ENCODE measurements at places on chromosomes 12 and 14.

- no peak for DNase-seq
Observed at GRCh38 chr14:26389646-26390508, 208.0 kb downstream of the NOVA1 start.

GRCh38 chr14:21672116-21672515, 1.5 kb downstream of the OR4E1 start:
- no peak for DNase-seq

DNA sequence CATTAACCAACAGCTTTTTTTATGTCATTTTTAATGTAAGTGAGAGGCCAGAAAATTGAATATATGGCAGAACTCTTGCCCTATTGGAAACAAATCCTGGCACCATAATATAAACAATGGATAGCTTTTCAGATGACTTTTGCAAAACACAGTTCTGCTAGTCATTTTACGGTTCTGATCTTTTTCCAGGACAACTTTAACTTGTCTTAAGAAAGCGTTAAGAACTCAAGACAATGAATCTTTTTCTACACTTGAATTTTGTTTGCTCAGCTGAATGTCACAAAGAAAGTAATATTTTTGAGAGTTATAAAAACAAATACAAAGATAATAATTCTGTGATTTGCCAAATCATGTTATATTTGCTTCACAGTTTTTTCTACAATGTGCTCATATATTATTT, 13.2 kb downstream of the KERA start:
- no peak for DNase-seq

DNA sequence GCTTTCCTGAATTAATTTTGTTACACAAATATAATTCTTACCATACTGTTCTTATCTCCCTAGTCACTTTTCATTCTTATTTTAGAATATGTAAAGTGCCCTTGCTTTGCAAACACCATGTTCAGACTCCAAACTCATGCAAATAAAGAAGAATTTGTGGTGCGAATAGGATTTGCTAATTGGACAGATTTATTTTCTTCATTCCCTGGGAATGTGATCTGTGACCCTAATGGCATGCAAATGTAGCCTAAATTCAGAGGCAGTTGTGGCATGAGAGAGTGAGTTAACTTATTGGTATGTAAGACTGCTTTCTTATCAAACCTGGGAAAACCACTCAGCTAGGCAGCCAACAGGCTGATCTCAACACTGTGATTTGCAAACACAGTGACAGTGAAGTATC, 10.0 kb downstream of the CAPZA3 start:
- no peak for DNase-seq

DNA sequence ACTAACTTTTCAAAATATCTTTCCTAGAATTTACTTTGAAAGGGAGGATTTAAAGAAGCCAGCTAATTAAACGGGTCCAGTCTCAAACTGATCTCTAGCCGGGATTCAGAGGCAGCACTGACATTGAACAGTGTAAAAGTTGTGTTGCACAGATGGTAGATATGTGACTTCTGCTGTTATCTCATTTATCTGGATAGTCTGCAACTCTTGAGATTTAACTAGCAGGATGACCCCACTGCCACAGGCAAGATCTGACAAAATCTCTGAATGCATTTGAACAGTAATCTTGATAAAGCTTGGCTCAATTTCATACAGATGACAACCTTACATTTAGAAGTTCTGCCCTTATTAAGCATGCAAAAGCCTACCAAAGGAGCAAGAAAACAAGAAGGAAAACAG, 138.0 kb upstream of the CPNE8 start:
- no peak for DNase-seq

- peak; percentile 75 for DNase-seq
Observed at GRCh38 chr14:101554991-101555668, 6.2 kb upstream of the DIO3 start.

DNA sequence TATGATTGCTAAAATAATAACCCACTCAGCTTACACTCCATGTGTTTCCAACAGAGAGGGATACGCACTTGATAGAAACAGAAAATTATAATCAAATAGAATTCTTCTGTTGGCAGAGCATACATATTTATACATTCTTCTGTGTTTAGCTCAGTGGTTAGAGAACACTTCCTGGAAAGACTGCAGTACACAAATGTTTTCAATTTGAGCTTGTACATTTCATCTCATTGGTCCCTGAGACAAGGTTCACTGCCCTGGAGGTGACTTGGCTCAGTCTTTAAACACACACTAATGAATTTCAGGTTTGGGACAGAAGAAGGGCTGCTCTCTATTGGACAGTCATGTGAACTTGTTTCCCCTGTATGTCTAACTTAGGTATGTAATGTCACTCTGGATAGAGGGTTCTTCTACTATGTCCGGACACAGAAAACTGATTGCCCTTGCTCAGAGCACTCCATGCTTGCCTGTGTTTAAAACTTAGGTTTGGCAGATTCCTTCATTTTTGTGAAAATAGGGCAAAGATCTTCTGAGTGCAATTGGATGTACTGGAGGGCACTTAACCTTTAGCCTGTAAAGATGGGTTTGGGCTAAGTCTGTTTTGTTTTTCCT, 22.9 kb downstream of the PROX2 start:
- no peak for DNase-seq

DNA sequence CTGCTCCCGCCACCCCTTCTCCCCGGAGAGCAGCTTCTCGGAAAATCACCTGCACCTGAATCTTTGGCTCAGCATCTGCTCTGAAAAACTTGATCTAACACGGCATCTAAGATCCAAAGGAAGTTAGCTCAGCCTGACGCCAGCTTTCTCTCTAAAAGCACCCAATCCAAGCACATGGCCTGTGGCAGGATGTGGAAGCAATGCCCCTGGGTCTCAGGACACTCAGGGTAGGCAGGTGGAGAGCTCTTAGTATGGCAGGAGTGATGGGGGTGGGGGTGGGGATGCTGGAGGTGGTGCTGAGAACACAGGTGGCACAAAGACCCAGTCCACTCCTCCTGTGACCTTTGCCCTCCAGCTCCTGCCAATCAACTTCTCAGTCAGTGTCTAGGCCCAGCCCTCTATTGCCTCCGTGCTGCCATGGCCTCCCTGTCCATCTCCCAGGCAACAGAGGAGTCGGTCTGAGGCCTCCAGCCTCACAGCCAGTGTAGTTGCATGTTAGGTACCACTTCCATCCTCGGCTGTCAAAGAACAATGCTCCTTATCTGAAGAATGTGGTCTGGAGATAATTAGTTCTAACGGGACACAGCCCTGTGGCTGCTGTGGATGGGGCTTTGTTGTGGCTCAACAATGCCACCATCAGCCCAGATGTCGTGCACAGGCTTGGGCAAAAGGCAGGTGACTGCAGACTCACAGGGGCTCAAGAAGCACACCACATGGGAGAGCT, 180.0 kb upstream of the C14orf180 start:
- no peak for DNase-seq

DNA sequence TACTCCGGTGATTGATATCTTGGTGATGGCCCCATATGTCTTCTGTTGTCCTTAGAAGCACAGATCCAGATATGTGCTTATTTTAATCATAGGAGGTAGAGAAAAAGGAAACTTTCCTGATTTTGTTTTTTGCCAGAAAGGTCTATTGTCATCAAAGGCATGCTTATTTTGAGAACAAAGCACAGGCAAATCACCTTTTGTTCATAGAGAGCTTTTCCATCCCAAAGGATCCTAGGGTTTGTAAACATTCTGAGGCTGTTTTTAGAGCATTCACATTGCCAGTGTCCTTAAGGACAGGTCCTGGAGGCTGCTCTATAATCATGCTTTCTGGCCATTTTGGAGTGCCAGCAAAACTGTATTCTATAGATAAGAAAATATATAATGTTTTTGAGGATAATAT, 148.5 kb upstream of the SEL1L start:
- no peak for DNase-seq

GRCh38 chr12:31991815-31992214, 32.6 kb downstream of the RESF1 start:
- no peak for DNase-seq

DNA sequence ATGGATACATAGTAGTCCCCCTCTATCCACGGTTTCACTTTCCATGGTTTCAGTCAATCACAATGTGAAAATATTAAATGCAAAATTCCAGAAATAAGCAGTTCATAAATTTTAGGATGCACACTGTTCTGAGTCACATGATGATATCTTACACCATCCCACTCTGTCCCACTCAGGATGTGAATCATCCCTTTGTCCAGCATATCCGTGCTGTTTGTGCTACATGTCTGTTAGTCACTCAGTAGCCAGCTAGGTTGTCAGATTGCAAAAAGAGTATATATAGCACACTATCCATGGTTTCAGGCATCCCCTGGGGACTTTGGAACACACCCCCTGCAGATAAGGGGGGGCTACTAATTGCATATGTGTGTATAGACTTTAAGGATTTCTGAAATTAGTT, 8.1 kb upstream of the NAA30 start:
- DNase-seq = no peak

- no peak for DNase-seq
Observed at GRCh38 chr14:31933716-31934115, 143.4 kb upstream of the ARHGAP5 start.

DNA sequence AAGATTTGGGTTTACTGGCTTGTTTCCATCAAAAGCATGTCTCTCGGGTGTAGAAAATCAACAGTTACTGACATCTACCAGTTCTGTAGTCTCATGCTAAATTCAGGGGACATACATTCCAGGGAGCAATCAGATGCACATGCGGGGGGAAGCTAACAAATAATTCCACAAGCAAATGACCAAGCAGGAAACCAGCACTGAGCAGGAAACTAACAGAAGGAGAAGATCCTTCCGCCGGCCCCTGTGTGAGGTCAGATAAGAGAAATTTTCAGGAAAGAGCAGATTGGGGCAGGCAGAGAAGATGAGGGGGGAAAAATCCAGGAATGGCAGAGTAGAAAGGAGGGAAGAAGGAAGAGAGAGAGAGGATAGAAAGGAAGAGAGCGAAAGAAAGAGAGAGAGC, 127.6 kb upstream of the TMCC3 start:
- DNase-seq = no peak

DNA sequence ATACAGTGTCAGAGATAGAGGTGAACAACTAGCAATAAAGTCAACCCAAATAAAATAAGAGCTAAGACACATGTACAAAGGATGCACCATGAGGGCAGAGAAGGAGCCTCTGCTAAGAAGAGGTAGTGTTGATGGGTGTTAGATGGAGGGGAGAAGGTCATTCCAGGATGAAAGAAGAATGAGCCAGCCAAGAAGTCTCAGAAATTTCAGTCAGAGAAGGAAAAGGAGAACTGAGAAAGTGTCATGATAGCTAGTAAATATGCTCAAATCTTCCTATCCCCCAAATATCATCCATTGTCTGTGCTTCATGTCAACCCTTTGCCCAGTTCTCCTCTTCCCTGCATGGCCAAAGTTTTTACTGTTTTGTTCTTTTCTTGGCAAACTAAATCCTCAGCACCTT, 225.2 kb upstream of the BTG1 start:
- DNase-seq = no peak

DNA sequence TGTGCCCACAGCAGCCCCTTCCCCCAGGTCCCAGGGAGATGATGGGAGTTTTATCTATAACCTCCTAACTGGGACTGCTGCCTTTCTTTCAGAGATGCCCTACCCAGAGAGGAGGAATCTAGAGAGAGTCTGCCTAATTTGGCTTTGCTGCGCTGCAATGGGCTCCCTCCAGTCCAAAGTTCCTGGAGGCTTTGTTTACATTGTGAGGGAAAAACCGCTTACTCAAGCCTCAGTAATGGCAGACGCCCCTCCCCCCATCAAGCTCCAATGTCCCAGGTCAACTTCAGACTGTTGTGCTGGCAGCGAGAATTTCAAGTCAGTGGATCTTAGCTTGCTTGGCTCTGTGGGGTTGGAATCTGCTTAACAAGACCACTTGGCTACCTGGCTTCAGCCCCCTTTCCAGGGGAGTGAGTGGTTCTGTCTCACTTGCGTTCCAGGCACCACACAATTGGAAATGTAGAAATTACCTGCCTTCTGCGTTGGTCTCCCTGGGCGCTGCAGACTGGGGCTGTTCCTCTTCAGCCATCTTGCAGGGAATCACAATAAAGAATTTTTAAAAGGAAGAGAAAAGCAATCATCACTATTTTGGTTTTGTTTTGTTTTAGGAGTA, 262.5 kb downstream of the FOXG1 start:
- DNase-seq = no peak

- DNase-seq = no peak
Observed at GRCh38 chr14:47852278-47852677, 176.9 kb upstream of the MDGA2 start.

GRCh38 chr12:15546102-15546701, 223.9 kb downstream of the PTPRO start:
- DNase-seq = no peak

GRCh38 chr14:51370758-51371386, 130.8 kb downstream of the TMX1 start:
- no peak for DNase-seq

GRCh38 chr14:71765505-71765904, 166.7 kb upstream of the RGS6 start:
- no peak for DNase-seq

DNA sequence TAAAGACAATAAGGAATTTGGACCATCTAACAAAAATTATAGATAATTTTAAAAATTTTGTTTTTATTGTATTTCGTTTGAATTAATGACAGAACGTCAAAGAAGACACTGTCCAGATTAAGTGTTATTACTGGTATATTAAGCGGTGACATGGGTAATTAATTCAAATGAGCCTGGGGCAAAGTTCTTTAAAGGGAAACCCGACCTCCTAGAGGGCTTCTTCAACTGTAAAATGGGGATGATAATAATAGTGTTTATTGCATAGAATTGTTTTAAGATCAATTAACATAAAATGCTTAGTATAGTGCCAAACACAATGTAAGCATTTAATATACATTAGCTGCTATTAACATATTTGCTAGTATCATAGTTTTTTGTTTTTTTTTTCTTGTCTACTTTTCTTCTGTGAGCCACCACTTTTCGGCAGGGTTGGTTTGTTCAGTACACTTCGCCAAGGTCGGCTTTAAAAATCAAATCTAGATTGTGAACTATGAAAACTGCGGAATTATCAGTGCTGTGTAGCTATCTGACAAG, 514 bp upstream of the LARP4 start:
- DNase-seq = no peak

DNA sequence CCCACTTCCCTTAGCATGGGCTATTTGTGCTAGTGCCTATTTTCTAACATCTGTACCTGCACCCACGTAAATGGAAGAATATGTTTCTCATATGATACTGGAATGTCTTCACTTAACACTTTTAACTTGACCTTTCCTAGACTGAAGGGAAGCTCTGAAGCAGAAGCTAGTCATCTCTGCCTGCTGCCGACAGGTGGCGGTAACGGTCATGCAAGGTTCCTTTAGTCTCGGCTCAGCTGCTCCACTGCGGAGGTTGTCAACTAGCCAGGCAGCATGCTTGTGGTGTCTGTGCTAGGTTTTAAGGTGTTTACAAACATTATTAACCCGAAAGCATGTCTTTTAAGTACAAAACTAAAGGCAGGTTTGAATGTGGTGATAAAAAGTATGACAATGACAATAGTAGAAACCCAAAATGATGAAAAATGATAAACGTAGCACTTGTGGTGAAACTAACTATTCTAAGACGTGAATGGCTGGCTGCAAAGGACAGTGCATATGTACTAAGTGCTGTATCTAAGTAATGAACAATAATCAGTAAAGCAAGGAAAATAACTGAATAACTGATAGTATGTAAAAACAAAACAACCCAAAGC, 117.2 kb downstream of the GRIN2B start:
- peak; percentile 67 for DNase-seq
